ENCODE measurements at places on chromosomes 12 and 14.

DNA sequence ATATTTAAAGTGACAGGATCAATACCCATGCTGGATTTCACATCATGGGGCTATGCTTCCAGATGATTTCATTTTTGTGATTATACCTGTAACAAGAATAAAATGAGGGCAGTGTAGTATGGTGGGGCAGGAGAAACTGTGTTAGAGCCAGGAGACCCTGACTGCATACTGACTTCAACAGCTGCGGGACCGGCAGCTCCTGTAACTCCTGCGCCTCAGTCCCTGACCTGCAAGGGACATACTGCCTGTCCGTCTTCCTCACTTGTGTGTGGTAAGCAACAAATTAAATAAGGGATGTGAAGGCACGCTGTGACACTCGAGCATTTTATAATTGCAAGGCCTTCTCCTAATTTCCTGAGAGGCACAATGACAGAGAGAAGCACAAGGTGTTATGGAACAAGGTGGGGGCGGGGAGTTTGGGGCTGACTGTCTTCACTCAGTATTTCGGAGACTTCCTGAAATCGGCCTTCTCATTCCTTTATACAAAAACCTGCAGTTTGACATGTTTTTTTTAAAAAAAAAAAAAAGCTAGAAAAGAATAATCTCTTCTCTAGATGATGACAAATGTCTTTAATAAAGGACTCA is 164.2 kb downstream of the TTC7B start:
- no peak for DNase-seq

DNA sequence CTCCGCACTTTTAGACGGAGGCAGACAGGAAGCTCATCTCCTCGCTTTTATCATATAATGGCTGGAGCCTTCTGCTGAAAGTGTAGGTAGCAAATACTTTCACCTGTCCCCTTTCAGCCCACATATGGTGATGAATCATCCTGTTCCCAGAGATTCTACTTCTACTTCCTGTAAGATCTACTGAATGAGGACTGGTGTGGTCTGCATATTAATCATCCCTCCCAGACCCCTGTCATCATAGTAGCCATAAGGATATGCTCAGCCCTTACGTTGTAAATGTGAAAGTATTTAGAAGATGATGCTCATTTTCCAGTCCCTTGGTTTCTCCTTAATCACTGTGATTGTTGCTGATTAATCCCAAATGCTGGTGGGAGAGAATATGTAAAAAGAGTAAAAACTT is 268.2 kb upstream of the GRIP1 start:
- no peak for DNase-seq

DNA sequence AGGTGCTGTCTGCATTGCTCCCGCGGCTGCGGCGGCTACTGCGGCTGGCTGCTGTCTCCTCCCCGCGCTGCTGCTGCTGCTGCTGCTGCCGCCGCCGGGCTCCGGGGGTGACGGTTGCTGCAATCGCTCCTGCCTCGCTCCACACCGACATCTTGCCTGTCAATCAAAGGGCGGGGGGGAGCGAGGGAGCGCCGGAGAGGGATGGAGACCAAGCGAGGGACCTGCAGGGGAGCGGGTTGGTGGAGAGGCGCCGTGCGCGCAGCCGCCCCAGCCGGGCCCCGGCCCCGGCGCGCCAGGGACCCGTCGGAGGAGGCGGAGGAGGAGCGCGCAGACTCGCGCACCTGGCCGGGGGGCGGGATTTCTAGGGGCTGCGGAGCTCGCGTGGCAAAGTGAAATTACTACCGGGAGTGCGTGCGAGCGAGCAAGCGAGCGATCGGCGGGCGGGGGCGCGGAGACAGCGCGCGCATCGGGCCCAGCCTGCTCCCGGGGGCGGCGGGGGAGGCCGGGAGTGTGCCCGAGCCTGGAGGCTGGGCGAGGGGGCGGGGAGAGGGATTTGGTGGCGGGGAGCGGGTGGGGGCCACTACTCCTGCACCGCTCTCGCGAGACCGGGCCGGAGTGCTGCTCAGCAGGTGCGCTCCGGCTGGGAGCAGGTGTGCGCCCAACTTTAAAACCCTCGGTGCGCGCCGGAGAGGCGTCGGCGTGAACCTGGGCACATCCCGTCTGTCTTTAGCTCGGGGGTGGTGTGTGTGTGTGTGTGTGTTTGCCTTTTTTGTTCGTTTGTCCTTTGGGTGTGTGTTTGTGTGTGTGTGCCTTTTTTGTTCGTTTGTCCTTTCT is at the start of gene KSR2:
KSR2 (minus strand) TSS at position 165 of the 834 bp plus-strand sequence. CDS start 735 bp downstream, outside the sequence.
- peak; percentile 52 for DNase-seq

DNA sequence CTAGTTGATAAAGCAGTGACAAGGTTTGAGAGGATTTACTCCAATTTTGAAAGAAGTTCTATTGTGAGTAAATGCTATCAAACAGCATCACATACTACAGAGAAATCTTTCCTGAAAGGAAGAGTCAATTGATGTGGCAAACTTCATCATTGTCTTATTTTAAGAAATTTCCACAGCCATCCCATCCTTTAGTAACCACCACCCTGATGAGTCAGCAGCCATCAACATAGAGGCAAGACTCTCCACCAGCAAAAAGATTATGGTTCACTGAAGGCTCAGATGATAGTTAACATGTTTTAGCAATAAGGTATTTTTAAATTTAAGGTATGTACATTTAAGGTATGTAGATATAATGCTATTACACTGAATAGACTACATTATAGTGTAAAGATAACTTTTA is 122.1 kb upstream of the ARHGAP5 start:
- no peak for DNase-seq

DNA sequence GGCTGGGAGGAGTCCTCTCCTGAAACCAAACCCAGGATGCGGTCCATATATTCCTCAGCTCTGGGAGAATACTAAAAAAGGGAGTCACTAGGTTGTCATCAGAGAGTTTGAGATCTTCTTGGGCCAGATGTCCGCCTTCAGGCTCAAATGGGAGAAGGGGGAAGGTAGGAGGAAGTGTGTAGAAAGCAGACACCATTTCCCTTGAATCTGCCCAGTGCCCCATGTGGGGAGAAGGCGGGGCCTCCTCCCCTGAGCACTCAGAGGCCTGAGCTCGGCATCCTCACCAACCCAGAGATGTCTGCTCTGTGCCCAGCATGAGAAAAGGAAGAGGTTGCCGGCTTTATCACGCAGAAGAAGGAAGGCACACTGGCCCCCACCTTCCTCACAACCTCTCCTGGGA is 37.3 kb downstream of the LTBP2 start:
- DNase-seq: no peak

DNA sequence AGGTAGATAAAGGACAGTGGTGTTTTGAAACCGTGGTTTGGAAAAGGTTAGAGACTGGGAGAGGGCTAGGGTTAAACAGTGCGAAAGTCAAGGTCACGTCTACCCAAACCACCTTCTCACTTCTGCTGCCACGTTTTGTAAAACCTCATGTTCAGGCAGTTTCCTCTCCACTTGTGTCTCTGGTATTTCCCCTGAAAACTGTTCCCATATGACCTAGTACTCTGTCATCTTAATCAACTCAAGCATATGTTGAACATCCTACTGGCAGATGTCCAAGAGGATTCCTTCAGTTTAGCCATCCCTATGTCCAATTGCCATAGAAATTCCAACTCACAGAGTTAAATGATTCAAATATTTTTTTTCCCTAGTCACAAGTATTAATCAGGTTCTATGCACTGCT is 17.4 kb downstream of the CLEC4C start:
- no peak for DNase-seq

DNA sequence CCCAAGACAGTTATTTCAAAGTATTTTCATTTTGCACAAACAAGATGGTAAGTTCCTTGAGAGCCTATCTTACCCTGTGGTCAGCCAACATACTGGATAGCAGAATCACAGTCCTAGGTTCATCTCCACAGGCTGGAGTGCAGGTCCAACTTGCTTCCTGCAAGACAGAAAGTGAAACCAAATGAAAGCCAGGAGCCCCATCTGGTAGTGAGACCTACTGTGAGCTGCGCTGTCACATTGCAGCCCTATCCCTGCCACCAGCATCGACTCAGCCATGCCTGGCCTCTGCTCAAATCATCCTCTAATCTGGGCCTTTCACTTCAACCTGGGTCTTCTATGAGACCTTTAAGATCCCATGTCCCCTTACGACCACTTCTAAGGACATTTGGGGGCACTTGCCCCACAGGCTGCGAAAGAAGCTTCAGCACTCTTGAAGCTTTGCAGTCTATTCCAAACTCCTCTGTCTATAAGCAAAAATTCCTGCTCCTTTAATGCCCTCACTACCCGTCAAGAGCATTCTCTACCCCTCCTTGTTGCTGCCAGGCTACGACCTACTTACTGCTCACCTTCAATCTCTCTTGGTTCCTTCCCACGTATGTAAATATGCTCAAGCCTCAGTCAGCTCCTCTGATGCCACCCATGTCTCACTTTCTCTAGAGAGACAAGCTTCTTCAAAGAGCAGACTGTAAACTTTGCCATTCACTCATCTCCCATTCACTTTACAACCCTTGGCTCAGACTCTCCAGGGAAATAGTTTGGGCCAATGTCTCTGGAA is 55.9 kb upstream of the TSPAN11 start:
- DNase-seq: no peak

GRCh38 chr12:65930114-65930828 is 106.0 kb downstream of the HMGA2 start:
- DNase-seq: no peak

DNA sequence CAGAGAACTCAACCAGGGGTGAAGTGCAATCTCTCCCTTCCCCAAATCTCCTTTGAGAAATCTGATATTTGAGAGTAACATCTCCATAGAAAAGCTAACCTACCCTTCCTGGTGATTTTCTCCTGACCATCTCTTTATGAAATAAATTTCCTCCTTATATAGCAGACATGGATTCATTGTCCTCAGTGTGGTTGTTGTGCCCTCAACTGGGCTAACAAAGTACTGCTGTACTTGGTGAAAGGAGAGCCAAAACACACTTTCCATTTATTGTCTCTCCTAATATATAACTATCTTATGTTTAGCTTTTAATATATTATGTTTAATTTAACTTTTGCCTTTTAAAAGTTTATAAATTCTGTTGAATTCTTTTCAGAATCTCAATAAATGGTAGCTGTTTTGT is 65.1 kb upstream of the SLCO1B1 start:
- no peak for DNase-seq

DNA sequence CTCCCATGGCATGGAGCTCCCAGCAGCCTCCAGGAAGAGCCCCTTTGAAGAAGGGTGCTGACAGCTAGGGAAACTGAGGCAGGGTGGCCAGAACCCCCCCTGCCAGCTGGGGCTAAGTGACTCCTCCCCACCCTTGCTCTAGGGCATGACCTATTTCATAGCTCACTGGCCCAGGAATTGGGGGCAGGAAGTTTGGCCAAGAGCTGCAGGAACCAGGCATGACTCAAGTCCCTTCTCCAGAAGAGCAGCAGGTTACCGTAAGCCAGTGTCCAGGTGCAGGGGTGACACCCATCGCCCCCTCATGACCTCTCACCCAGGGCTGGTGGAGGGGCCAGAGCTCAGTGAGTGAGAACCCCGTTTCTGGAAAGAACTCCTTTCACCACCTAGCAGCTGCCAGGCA is 1.9 kb downstream of the RASAL1 start:
- no peak for DNase-seq

DNA sequence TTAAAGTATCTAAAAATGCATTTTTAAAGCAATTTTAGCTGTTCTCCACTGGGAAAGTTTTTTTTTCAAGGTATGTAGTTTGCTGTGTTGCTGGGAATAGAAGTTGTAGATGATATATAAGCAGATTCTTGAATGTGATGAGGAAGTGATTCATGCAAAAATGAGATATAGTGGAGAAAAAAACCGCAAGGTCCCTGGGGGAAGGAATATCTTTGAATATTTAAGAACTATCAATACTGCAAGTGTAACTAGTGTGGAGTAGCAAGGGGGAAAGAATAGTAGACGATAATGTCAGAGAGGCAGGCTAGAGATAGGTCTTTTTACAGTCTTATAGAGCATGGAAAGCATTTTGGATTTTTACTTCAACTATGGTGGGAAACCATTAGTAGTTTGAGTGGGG is 42.5 kb downstream of the PTCSC3 start:
- no peak for DNase-seq

- no peak for DNase-seq
These were observed 274.8 kb downstream of the SLC15A4 start for GRCh38 chr12:128548949-128549348.

DNA sequence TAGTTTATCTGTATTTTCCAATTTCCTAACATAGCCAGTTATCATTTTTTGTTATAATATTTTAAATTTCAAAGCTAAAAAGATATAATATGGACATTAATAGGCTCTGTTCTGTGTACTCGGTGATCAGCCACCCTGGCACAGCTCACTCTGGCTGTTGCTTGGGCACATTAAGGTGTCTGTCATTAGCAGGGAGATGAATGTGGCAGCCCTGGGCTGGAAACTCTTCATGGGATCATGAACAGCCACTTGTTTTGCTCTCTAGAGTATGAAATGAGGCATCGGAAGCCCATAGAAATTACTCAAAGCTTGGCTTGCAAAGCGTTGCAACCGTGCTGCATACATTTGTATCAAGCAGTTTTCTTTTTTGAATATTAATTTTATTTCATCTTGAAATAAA is 233.2 kb downstream of the DACT1 start:
- DNase-seq: no peak

DNA sequence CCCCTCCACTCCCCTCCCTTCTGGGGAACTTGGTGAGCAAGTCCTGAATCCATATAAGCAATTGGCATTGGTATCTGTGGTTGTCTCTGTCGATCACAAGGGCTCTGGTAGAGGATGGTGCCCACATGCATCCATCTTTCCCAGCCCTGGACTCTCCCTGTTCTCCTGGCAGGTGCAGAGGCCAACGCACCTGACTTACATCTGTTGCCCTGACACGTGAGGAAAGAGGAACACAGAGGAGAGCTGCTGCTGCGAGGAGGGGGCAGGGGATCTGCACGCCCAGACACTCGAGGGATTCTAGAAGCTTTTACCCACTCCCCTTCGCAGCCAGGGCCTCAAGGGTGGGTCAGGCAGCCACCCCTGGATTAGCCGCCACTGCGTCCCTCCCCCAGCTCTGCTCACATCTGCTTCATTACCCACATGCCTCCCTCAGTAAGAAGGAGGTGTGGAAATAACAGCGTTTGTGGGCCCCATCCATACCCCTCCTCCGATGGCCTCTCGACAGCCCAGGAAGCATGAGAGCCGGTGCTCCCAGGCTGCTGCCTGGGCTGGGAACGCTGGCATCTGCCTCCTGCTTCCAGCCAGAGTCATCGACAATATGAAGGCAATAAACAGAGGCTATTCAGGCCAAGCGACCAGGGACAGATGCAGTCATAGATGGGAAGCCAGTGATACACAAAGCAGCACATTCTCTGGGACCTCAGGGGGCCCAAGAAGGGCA is 56.5 kb downstream of the KDM2B start:
- no peak for DNase-seq

DNA sequence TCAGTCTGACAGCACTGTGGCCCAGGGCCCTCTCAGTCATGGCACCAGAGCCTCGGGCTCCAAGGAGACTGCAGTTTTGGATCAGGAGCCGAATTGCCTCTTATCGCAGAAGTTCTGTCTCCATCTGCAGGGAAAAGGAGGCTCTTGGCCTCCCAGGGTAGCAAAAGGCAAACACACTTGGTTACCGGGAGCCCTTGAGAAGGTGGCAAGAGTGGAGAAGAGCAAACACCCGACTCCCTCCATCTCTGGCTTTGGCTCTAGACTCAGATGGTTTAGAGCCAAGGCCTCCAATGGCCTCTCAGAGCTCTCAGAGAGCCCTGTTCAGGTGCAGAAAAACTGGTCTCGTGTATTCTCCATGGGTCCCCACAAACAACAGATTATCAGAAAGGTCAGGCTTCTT is 44.6 kb downstream of the NINJ2 start:
- DNase-seq: no peak

Data from stimulated activated CD4-positive, alpha-beta T cell treated with anti-CD3 and anti-CD28 coated beads, Interleukin-12 subunit alpha, Interleukin-12 subunit beta, amount 100 ng/mL, for 24 hours (primary cell).